ENCODE measurements at places on chromosomes 1 and 21.

DNA sequence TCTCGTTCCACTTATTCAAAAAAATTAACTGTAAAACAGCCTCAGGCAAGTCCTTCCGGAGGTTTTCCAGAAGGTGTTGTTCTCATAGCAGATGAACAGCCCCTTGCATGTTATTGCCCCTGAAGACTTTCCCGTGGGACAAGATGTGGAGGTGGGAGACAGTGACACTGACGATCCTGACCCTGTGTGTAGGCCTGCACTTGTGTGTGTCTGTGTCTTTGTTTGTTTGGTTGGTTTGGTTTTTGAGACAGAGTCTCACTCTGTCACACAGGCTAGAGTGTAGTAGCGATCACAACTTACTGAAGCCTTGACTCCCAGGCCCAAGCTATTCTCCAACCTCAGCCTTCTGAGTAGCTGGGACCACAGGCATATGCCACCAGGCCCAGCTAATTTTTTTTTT, 12.6 kb downstream of the ETV3L start:
- no peak for DNase-seq

DNA sequence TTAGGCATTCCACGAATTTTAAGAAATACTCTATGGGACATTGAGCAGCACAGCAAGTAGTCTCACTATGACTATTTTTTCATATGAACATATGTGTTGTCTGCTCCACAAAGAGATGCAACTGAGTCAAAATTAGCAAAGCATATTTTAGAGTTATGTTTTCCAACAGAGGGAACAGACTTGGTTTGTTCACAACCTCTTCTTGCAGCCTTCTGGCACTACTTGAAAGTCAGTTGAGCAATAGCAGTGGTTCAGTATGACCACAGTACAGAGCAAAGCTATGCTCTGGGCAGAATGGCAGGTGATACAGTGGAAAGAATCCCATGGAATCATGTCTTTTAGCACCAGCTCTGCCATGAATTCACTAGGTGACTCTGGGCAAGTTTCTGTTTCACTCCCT, 5.2 kb downstream of the CCN1 start:
- no peak for DNase-seq

DNA sequence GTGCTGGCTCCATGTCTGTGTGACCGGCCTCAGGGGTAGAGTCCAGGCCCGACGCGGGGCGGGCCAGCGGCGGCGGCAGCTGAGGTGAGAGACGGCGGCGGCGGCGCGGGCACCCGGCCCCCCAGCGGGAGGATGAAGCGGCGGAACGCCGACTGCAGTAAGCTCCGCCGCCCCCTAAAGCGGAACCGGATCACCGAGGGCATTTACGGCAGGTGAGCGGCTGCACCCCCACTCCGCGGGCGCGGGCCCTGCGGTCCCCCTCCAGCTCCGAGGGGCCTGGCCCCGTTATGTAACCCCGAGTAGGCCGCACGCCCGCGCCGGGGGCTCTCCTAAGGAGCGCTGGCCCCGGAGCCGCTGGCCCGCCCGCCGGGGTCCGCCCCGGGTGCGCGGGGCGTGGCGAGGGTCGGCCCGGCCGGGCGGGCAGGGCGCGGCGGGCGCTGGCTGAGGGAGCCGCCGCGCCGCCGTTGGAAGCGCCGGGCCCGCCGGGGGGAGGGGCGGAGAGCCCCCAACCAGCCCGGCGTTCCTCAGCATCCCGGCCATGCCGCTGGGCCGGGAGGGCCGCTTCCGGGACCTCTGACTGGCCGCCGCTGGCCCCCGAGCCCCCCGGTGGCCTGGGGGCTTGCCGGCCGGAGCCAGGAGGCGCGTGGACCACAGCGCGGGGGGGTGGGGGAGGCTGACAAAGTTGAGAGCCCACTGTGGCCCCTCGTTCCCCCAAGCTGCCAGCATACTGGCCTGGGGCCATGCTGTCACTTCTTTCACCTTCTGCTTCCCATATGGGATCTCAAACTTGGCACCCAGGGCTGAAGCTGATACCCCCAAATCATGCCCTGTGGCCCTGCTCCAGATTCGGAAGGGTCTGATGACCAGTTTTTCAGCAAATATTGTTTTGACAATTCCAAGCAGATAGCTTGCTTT, 527 bp downstream of the MACO1 start:
- DNase-seq, result no peak

DNA sequence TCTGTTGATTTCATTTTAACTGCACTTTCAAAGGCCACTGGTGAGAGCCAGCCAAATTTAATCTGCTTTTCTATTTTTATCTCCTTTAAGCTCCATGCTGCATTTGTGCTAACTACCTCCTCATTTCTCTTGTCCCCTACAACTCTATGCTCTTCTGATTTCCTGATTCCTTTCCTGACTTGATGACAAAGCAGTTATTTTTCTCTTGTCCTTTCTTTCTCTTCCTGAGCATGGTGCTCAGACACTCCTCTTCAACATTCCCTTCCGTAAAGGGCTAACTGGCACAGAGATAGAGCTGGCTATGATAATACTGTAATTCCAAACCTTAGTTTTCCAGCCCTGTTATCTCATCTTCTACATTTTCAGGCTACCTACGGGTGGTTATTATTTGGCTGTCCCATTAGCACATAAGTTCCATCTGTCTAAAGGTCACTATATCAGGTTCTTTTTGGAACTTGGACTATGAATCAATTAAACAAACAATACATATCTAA, 6.8 kb upstream of the BCAS2 start:
- no peak for DNase-seq

GRCh38 chr1:10242811-10243210, 32.4 kb downstream of the KIF1B start:
- DNase-seq, result no peak

All from stimulated activated CD8-positive, alpha-beta memory T cell treated with anti-CD3 and anti-CD28 coated beads, Interleukin-7, amount 100 ng/mL, for 48 hours (primary cell).